Activated CD4-positive, CD25-positive, alpha-beta regulatory T cell (primary cell): ENCODE measurements at places on chromosomes 1 and 21.

- DNase-seq, result no peak
These were observed 1.3 kb upstream of the UBE2J2 start for GRCh38 chr1:1274931-1275431.

GRCh38 chr1:199399996-199400724, 627.4 kb upstream of the NR5A2 start:
- DNase-seq, result no peak

- peak; percentile 13 for DNase-seq
These were observed 14.3 kb downstream of the QSOX1 start for GRCh38 chr1:180168786-180169639.

DNA sequence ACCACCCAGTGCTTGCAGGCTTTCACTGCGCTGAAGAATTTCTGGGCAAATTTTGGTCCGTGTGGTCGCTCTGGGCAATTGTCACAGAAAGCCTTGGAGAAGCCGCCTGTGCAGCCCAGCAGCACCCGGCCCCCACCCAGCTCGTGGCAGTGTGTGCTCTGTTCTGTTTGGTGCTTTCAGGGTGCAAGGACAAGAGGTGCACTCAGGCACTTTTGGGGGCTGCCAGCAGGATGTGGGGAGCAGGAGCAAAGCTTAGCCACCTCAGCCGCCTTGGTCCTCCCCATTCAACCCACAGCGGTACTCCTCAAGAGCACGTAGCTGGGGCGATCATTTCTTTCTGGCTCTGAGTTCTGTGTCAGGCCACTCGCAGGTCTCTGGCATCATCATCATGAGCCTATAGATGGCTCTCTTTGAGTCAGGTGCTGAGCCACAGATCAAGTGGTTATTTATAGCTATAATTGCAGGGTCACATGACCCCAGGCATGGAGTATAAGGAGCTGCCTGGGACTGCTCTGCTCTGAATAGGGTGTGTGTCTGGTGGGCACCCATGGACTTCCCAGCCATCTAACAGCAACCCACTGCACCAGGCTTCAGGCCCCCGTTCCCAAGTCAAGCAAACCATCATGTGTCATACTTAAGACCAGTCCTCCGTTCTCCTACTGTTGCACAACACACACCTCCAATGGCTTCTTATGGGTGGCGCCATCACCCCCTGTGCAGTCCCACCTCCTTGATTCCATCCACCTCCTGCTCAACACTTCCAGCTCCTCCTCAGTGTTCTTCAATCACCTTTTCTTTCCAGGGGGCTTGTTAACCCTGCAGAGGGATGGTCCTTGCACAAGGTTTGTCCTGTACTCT, 18.1 kb upstream of the TENT5C start:
- DNase-seq, result no peak

- DNase-seq, result no peak
These were observed 102.3 kb downstream of the NPHP4 start for GRCh38 chr1:5889901-5890300.

DNA sequence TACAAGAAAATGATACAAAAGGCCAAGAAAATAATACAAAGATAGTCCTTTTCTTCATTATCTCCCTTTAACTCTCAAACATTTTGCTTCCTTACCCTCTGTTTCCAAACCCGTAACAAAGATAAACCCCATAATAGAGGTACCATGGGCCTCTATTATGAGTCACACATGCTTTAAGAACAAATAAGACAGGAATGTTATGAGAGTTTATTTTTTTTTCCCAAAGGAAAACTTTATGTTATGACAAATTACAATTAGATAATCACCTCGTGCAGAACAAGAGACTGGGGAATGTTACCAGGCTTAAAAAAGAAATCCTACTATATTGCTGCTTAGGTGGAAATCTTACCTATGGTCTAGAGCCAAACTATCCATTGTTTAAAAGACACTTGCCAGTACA, 272.0 kb downstream of the BRINP3 start:
- no peak for DNase-seq

GRCh38 chr21:36859744-36860501, 106.5 kb downstream of the HLCS start:
- no peak for DNase-seq

DNA sequence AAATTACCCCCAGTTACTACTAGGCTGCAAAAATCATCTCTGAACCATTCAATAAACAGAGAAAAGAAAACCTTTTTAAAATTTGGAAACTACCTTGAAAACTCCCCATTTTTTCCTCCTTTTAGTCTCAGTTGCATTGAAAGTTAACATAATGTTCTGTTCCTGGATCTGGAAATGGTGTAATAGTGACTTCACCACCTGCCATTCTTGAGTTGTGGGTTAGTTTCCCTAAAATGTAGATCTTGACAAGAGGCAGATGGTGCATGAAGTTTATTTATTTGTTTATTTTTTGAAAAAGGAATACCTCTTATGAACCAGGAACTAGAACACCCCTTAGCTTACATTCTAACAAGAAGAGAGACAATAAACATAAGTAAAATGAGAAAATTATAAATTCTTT, 72.8 kb downstream of the ATF6 start:
- no peak for DNase-seq

DNA sequence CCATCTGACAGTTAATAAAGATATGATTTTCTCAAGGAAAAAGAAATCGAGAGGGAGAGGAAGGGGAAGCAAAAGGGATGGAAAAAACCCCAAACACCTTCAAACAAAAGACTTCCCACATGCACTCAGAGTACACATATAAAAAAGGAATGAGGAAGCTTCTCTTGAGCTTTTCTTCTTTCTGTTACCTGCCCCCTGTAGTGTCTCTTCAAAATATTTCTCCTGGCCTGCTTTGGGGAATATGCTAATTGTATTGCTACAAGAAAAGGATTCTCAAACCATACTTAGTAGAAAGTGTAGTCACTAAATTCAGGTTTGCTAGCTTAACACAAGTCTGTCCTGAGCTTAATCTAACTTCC, 58.7 kb downstream of the KIF14 start:
- DNase-seq, result no peak

DNA sequence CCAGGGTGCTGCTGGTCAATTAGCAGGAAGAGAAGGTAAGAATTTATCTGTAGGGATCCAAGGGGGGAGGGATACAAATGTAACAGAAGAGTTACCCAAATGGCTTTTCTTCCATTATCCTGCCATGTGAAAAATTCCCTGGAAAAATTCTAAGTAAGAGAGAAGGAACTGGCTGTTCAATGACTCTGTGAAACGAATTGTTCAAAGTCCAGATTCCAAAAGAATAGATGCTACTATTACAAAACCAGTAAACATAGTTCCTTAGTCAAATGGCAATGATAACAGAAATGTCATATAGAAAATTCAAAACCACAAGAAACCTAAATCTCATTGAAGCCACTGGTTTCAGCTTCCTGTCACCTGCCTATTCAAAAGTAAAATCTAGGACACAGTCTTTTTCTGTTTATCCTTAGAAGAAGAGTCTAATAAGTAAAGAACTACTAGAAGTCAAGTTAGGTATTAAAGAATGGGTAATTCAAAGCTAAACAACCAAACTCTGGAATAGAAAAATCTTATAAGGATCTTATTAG, 102.6 kb downstream of the ZNF644 start:
- DNase-seq, result no peak

GRCh38 chr1:58409336-58409735, 137.2 kb downstream of the OMA1 start:
- no peak for DNase-seq

- DNase-seq, result no peak
These were observed 5.4 kb downstream of the TNN start for GRCh38 chr1:175073061-175073460.

DNA sequence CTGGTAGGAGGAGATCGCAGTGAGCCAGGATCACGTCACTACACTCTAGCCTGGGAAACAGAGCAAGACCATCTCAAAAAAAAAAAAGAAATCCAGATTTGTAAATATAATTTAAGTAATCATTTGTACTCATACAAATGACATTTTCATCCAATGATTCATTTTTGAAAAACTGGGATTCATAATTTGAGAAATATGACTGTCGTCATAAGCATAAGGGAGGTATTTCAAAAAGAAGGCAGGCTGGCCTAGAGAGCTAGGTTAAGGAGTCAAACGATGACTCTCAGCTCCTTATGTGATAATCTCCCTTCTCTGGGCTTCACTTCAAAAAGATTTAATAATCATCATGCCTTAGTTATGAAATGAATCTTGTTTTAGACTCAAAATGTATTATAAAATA, 2.3 kb downstream of the GART start:
- no peak for DNase-seq

- DNase-seq, result no peak
These were observed 251.5 kb downstream of the PTPRC start for GRCh38 chr1:198890214-198890930.
